ENCODE measurements at places on chromosomes 3 and 15.
A peak's percentile ranks its signal among the peaks of the same experiment; 100 is the strongest.

- no peak for DNase-seq
Observed at GRCh38 chr3:111087924-111088469, 16.4 kb downstream of the NECTIN3 start.

GRCh38 chr3:127717357-127718244 is 44.8 kb downstream of the ABTB1 start:
- DNase-seq, result peak; percentile 65

DNA sequence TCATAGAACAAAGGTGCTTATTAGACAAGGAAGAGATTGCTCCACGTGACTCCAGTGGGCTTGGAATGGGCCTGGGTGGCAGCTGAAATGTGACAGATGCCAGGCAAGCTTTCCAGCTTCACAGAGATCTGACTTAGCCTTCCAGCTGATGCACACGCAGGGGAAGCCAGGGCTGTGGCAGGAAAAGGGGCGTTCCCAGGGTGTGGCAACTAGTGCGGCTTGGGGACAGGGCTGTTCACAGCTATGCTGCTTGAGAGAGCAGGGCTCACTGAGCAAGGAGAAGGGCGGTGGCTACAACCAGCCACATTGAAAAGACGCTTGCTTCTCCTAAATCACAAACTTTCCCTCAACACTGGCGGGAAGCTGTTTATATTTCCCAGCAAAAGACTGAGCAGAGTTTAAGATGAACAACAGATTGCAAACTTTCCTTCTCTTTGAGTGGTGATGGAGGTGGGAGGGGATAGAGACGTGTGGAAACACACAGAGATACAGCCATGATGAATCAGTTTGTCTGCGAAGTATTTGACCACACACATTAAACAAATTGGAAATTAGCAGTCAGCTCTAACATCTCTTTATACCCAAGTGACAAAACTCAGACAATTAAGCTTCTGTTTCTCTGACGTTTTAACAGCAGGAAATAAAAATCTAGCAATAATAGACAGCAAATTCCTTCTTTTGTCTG is 127.5 kb downstream of the BDH1 start:
- peak; percentile 55 for DNase-seq

DNA sequence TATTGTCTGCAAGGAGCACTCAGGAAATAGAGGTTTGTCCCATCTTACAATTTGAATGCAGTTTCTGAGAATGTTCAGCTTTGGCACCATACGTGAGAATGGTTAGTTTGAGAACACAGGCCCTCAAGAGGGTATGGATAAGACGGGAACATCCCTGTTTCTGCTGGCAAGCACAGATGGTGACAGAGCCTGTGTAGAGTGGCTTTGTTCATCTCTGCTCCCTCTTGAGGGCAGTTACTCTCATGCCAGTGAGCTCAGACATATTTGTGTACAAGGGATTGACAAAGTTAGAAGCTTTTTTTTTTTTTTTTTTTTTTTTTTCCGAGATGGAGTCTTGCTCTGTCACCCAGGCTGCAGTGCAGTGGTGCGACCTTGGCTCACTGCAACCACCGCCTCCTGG is 71.5 kb upstream of the FILIP1L start:
- no peak for DNase-seq

DNA sequence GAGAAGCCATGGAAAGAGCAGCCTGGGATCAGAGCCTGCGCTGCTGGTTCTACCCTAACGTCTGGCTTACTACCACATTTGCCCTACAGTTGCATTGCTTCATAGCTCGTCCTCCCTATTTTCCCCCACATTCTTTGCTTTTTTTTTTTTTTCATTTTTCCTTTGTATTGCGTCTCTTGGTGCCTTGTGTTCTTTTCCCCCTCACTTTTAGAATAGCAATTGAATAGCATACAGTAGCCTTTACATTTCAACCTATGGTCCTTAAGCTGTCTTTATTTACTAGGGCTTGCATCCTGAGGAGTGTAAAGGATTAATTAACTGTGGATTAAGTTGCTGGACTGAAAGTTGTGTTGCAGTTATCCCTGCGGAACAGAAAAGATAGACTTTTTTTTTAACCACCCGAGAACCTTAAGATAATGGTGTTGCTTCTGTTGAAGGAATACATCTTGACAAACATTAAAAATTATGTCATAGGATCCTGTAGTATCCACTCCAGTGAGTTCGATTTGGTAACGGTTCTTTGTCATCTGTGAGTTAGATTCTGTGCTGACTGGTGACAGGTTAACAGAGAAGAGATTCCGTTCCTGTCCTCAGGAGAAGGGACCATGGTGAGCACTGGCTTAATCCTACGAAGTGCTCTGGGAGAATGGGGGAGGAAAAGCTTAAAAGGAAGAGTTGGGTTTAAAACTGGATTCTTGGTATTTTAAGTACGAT is 417.4 kb upstream of the NAALADL2 start:
- DNase-seq, result no peak

GRCh38 chr15:78075490-78076230 is 1.9 kb downstream of the TBC1D2B start:
- DNase-seq, result no peak

DNA sequence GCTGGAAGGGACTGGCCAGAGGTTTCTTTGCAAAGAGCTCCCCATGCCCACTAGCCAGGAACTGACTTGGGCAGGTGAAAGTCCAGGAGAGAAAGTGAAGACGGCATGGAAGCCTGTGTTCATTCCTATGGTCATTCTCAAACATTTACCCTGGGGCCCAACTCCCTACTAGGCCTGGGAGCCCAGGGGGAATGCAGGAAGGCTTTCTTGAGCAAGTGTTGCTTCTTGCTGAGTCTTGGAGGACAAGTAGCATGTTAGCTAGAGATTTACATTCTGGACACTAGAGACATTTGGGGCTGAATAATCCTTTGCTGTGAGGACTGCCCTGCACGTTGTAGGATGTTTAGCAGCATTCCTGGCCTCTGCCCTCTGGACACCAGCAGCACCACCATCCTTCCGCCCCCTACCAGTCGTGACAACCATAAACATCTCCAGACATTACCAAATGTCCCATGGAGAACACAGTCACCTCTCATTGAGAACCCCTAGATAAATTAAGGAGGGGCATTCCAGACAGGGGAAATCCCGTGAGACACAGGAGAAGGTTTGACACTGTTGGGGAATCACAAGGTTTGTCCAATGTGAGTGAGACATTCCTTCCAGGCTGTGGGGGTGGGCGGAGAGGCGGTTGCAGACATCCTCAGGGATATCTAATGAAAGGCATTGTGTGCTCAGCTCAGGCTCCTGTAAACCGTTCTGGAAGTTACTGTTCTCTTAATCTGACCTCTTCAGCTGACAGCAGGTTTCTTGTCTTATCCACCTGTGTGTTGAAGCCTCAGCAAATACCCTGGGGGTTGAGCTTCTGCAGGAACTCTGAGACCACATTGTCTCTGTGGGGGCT is 236.2 kb downstream of the TLE3 start:
- no peak for DNase-seq

DNA sequence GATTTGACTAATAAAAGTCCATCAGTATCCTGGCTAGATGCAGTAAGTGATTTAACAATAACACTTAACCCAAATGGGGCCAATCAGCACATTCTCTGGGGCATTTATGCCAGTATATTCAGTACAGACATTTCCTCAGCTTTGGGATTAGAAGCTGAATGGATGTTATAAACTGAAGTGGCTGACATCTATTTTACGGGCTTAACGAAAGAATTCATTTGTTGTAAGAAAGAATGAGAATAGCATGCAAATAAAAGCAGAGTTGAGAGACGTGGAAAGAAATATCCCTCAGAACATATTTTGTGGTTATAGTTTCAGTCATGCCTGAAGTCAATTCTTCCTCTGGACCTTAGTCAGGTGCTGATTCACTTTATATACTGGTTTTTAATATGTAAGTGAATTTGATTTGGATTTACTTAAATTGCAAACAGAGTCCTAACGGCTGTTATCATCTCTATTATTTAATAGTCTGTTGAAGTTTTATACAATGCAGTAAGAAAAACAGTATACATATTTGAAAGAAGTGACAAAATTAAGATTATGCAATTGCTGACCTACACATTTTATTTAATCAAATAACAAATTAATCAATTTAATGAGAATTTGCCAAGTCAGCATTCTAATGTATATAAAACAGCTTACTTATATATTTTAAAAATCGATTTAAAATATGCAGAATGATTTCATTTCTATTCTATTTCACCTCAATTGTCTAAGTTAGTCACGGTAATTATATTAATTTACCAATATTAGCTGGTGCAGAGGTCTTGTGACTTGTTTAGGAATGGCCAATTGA is 513.9 kb upstream of the CADM2 start:
- no peak for DNase-seq

- no peak for DNase-seq
Observed at GRCh38 chr3:23861689-23862088, 55.1 kb downstream of the NKIRAS1 start.

DNA sequence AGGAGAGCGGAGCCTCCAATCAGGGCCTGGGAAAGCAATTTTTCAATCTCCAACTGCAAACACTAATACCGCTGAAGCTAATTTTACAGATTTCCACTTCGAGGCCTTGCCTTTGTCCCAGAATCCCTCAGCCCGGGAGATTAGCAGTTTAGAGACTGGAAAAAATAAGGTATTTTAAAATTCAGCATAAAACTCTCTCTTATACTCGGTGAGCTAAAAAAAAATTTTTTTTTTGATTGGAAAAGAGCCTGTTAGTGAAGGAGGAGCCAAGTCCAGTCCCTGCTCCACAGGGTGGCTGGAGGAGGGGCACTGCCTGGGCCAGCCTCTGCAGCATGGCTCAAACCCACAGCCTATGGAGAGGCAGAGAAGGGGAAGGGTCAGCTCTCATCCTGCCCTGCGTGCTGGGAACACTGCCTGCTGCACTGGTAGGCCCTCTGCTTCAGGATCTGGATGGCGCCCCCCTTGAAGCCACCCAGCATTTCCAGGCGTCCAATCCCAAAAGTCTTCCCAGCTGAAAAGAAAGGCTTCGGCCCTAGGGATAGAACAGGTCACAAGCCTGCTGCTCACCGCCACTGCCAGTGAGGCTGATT is 48.9 kb downstream of the CACNA2D2 start:
- no peak for DNase-seq

- DNase-seq, result no peak
Observed at GRCh38 chr15:69609776-69610175, 157.2 kb downstream of the RPLP1 start.

DNA sequence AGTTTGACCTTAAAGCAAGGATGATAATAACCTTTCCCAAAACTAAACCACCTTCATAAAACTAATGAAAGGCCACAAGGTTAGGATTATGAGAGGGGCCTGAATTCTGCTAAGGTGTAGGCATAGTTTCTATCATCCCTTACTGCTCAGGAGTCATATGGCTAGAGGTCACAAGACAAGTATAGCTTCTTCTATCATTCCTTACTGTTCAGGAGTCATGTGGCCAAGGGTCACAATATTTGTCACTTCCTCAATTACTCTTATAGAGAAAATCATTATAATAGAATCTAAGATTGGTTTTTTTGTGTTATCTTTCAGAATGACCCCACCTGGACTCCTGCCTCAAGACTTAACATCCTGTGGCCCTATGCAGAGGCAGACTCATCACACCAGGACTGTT is 36.6 kb downstream of the HERC1 start:
- no peak for DNase-seq

GRCh38 chr3:72463083-72463482 is 385.2 kb downstream of the SHQ1 start:
- no peak for DNase-seq

DNA sequence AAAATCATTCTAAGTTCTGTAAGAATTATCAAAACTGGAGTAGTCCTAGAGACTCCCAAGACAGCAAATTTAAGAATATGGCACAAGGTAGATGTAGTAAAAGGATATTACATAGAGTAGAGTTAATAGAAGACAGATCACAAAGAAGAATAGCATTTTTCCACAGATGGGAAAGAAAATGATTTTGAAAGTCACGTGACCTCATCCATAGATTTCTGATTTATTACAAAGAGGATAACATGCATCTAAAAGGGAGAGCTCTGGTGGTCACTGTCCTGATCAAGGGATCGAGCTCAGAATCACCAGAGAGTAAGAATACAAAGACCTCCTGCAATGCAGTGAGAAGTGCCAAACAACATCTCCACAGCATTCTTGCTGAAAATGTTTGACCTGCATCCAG is 354.4 kb downstream of the TBL1XR1 start:
- no peak for DNase-seq

DNA sequence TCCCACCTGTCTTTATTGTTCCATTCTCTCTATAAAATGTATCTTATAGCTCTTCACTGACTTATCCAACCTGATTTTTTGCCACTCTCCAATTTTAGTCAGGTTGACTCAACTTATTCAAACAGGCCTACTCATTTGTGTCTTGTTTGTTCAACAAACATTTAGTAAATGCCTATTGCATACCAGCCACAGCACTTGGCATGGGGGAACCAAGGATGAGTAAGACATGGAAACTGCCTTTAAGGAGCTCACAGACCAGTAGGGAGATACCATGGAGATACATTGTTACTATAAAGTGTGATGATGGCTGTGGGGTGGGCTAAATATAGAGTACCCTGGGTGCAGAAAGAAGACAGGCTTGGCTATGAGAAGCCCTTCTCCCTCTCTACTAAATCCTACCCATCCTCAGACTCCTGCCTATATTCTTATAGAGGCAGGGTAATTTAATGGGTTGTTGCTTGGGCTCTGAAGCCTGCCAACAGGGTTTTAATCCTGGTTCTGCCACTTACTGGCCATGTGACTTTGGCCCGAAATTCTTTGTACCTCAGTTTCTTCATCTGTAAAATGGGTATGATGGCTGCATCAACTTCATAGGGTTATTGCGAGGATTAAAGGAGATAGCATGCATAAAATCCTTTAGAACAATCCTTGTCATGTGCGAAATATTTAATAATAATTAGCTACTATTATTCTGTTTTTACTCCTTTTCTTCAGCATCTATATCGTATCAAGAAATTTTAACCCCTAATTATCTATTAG is 348.5 kb upstream of the UMPS start:
- no peak for DNase-seq

DNA sequence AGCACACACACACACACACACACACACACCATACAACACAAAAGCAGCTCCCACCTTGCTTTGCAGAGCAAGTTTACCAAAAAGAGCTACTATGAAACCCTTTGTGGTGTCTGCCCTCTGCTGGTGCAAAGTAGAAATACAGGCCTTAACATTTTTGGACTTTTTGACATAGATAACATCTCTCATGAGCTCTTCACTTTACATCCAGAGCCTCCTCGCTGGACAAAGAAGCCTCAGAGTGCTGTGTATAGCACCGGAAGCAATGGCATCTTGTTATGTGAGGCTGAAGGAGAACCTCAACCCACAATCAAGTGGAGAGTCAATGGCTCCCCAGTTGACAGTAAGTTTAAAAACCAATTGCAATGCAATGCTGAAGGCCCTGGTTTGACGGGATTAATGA is 157.9 kb downstream of the CHL1 start:
- DNase-seq, result peak; percentile 60

GRCh38 chr3:25542492-25543039 is 114.5 kb downstream of the RARB start:
- DNase-seq, result no peak
